ENCODE measurements at places on chromosomes 16 and 17.

- DNase-seq: peak; percentile 87
Observed at GRCh38 chr16:3158510-3159314, 23.9 kb downstream of the ZNF213 start.

GRCh38 chr16:86044881-86045590 lies 146.1 kb downstream of the IRF8 start:
- no peak for DNase-seq

- DNase-seq: no peak
Observed at GRCh38 chr16:180681-181564, 664 bp downstream of the HBQ1 start.

DNA sequence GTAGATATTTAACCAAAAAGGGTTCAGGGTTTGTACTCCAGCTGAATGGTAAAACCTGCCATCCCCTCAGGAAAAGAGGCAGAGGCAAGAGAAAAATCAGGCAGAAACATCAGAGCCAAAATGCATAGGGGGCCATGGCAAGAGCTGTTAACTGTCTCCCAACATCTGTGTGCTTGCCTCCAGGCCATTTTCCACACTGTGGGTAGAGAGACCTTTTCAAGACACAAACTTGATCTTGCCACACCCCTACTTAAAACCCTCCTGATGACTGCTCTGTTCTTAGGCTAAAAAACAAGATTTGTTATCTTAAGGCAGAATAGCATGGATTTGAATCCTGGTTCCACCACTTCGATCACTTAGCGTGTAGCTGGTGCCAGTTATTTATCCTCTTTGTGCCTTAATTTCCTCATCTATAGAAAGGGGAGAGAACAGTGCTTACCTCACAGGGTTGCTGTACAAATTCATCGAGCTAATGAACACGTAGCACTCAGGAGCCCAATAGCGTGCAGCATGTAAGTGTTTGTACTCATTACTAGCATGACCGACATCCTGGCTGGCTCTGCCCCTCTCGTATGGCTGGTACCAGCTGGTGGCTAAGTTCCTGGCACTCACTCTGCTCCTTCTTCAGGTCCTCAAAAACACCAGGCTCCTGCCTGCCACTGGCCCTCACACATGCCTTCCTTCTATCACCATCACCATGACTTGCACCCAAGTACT lies 25.8 kb downstream of the STAT3 start:
- DNase-seq: no peak

DNA sequence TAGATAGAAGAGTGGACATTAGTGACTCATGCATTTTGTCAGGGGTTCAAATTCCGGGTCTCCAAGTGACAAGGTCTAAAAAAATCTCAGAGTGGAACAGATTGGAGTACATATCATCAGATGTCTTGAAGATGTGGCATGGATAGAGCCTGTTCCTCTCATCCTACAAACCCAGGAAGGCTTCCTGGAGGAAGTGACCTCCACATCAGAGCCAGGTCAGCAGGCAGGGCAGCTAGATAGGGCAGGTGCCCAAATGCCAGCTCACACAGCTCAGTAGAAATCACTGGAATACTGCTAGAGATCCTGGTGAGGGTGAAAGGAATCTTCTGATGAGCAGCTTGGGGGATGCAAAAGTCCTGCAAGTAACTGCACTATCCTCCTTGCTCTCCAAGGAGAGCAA lies 196.6 kb upstream of the SDK2 start:
- no peak for DNase-seq

DNA sequence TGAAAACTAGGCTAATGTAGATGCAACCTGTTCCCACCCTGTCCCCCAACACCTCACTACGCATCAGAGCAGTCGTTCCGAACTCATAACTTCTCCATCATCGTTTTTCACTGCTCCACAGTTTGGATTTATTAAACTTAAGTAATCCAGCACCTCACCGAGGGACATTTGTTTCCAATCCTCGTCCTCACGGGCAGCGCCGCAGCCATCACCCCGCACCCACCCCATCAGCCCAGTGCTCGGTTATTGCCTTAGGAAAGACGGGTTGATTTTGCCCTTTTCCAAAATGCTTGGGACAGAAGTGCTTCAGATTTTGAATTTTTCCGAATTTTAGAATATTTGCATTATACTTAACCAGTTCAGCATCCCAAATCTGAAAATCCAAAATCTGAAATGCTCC lies 71.0 kb upstream of the DOC2B start:
- no peak for DNase-seq

DNA sequence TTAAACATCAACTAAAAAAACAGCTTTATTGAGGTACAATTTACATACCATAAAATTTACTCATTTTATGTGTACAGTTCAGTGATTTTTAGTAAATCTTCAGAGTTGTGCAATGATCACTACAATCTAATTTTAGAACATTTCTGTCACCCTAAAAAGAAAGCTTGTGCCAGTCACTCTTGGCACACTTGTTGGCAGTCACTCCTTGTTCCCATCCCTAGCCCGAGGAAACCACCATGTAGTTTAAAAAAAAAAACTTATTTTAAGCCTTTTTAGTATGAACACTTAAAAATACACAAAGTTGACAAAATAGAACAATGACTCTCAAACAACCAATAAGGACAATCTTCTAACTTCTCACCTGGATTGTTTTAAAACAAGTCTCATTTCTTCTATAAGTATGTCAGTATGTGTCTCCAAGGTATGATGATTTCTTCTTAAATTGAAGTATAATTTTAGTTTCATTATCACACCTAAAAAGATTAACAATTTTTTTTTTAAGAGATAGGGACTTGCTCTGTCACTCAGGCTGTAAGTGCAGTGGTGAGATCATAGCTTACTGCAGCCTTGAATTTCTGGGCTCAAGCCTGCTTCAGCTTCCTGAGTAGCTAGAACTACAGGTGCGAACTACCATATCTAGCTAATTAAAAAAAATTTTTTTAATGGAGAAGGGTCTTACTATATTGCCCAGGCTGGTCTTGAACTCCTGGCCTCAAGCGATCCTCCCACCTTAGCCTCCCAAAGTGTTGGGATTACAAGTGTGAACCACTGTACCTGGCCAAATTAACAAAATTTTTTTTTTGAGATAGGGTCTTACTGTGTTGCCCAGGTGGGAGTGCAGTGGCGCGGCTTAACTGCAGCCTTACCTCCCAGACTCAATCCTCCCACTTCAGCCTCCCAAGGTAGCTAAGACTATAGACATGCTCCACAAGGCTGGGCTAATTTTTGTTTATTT lies 53.2 kb downstream of the PPM1E start:
- no peak for DNase-seq

- no peak for DNase-seq
Observed at GRCh38 chr17:22138861-22139469, 446.6 kb downstream of the KCNJ18 start.

DNA sequence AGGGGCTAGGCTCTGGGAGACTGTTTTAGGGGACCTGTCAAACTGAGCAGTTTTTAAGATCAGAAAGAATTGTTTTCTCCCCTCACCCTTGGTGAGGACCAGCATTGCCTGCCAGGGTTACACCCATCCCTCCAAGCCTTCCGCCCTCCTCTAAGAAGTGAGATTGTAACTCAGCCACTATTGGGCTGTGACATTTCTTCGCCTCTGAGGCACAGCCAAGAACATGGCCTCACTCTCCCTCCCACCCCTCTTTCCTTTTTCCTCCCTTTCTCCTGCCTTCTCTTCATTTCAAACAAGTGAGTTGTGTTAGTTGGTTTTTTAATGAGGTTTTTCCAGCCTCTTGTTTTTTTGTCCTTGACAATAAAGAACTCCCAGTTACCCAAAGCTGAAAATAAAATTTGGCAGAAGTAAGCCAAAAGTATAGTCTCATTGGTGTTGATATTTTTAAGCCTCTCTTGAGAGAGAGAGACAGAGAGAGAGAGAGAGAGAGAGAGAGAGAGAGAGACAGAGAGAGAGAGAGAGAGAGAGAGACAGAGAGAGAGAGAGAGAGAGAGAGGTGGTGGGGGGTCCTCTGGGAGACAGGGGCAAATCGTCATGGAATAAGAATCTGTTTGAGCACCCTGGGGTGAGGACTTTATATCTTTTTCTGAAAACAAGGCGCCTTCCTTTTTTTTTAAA lies 77.2 kb upstream of the TBX2 start:
- DNase-seq: no peak

DNA sequence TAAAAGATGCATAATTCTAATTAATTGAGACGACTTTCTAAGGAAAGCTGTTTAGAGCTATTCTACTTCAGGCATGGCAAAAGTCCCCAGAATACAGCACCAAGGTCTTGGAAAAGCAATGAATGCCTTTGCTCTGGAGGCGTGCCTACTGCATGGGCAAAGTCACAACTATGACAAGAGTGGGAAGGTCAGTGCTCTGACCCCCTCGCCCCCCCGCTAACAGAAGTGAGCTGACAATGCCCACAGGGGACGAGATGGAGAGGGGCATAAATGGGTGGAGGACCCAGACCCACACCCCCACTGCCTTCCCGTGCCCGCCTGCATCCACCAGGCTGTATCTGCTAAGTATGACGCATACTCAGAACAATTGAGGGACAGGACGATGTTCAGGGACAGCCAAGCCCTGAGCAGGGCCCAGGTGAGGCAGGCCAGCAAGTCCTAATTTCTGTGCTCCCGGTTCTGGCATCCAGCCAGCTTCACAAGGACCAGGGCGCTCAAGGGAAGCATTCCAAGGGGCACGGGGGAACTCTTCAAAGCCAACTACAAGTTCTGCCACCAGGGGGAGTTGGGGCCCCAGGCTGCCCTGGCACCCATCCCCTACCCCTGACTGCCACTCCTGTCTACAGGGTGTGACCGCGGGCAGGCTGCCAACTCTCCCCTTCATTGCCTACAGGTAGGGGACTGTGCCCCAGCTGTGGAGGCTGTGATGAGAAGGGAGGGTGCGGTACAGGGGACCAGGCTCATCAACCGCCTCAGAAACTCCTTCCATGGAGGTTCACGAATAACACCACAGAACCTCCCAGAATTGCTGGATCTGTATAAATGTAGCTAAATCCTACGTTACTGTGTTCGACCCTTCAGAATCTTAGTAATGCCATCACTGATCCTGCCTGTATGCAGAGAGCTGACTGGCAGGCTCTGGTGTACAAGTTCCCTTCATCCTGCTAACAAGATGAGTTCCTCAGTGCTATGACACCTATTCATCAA lies 20.8 kb downstream of the NPRL3 start:
- no peak for DNase-seq

DNA sequence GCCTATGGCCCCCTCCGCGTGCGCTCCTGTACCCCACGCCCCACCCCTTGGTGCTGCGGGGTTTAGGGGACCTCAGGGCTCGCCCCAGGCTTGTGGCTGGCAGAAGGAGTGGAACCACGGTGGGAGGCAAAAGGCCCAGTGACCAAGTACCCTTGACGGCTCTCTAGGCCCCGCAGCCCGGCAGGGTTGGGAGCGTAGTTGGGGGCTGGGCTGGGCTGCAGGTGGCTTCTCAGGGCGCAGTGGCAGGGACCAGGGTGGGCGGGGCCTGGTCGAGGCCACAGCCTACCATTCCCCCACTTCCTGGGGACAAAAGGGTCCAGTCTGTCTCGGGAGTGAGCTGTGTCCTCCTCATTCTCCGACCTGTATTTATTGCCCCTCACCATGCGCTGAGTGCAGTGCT lies 124.9 kb downstream of the RBFOX3 start:
- DNase-seq: no peak

- peak; percentile 61 for DNase-seq
Observed at GRCh38 chr17:18184143-18185031, 759 bp downstream of the ALKBH5 start.

DNA sequence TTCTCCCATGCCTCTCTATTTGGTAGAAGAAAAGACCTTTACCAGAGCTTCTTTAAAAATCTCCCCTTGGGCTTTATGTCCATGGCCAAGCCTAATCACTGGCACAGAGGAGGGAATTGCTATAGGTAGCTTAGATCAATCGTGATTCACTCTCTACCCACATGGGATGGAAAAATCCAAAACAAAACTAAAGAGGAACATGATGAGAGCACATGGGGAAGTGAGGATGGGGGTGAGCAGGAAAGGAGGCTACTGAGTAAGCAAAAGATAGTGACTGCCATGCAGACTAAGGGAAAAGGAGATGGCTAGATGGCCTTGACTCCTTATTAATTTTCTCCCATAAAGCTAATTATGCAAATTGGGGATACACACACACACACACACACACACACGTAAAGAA lies 201.2 kb downstream of the HS3ST3A1 start:
- no peak for DNase-seq

GRCh38 chr16:89020068-89020924 lies 43.3 kb upstream of the CBFA2T3 start:
- DNase-seq: no peak

Measured in uterus (tissue), 4 donors.